ENCODE measurements at places on chromosomes 2 and 18.

DNA sequence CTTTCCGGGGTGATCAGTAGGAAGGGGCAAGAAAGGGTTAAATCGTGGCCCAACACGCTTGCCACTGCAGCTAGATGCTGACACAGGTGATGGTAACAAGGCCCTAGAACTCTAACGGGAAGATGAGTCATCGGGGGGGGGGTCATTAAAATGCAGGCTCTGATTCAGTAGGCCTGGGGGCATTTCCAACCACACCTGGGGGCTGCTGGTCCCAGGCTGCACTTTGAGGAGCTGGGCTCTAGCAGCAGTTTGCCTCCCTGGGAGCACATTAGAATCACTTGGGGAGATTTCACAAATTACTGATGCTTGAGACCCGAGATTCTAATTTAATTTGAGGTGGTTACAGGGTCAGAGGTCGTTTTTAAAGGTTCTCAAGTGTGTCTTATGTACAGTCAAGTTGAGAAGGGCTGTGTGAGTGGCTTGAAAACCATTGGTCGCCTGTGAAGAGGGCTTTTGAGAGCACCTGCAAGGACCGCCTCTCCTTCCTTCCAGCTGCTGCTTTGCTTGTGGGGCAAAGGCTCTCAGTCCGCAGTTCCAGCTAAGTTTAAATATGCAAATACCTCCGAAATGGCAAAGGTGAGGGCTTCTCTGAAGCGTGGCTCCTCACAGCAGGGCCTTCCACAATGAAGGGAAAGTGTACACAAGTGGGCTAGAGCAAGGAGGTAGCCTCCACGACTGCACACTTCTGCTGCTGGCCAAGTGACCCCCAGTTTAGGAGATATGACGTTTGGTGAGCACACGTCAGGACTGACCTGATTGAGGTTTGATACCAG lies 128.0 kb upstream of the MSH6 start:
- DNase-seq: no peak

DNA sequence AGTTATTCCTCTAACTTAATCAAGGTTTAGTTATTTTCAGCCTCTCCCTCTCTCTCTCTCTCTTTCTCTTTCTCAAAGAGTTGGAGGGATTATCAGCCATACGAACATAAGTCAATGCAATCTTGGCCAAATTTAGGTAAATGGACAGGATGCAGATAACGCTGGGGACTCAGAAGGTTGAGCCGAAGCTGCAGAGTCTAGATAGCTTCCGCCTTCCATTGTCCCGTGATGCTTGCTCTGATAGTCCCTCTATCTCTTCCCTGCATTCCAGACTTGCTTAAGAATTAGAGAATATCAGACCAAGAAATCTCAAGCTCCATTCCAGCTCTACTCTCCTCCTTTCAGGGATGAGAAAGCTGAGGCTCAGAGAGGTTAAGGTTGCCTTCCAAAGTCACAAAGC lies 502.8 kb upstream of the TNP1 start:
- no peak for DNase-seq

- no peak for DNase-seq
Observed at GRCh38 chr18:46756025-46756558, 761 bp downstream of the ST8SIA5 start.

GRCh38 chr2:100235098-100235497 lies 87.2 kb downstream of the LONRF2 start:
- DNase-seq: peak; percentile 7
